ENCODE measurements at places on chromosomes 1 and 21. TPM values are rescaled to one million over a fixed set of nuclear protein-coding genes. Genes with fewer than 3 reads are reported as not detected.

Gene FAM78B
- total RNA-seq, result 0.38 TPM

Gene GRIK3
- total RNA-seq, result not detected

Gene ALPL
- 0.26 TPM for total RNA-seq

Gene VPS72
- total RNA-seq, result 42.1 TPM

Gene SYT14
- 0.13 TPM for total RNA-seq

Gene FAM177B
- not detected for total RNA-seq

Gene TFB2M
- 13.3 TPM for total RNA-seq

Gene ITSN1
- 46.7 TPM for total RNA-seq

Gene ADAM30
- not detected for total RNA-seq
